ENCODE measurements at places on chromosomes 2 and 18.

DNA sequence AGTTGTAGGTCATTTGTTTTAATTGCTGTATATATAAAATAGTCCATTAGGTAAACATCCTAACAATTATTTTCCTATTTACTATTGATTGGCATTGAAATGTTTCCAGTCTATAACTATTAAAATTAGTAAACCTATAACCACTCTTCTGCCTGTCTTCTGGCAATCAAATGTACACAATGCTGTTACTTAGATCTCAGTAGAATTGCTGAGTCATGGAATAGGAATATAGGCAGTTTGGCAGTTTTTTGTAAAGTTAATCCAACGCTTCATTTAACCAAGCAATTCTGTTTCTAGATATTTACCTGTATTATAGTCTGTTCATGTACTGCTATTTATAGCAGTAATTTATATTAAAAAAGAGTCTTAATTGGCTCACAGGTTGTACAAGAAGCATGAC is 518.1 kb downstream of the DCDC2C start:
- DNase-seq, result no peak

DNA sequence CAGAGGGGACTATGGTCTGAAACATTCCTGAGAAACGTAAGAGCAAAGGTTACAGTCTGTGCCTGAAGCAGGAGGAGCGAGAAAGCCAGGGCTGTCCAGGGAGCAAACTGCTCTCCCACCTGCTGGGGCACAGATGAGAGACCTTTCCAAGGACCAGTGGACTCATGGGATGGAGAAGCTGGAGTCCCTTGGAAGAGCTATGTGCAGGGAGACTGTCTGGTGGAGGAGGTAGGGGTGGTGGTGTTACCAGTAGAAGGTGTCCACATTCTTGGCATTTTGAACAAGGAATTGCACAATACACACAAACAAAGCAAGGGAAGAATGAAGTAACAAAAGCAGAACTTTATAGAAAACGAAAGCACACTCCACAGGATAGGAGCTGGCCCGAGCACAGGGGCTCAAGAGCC is 97.9 kb upstream of the CYRIA start:
- DNase-seq, result no peak

DNA sequence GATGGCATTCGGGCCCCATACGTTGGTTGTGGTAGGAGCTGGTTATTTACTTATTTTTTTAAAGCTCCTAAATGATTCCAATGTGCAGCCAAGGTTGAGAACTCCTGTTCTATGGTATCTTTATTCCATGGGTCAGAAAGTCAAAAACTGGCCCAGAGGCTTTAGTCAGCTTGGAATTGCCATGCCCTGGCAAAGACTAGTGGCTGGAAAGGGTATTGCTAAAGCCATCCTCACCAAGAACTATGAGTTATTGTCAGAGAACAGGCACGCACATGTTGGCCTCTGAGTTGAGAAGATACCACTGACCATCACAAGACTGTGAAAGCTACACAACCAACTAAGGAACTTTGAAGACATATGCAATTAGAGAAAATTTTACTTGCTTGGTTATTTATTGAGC is 47.9 kb upstream of the ACMSD start:
- DNase-seq, result no peak

- peak; percentile 74 for DNase-seq
Measured at GRCh38 chr18:76499637-76500340, 4.7 kb upstream of the ZNF516 start.

GRCh38 chr2:10537522-10538199 is 89.5 kb upstream of the ODC1 start:
- no peak for DNase-seq

DNA sequence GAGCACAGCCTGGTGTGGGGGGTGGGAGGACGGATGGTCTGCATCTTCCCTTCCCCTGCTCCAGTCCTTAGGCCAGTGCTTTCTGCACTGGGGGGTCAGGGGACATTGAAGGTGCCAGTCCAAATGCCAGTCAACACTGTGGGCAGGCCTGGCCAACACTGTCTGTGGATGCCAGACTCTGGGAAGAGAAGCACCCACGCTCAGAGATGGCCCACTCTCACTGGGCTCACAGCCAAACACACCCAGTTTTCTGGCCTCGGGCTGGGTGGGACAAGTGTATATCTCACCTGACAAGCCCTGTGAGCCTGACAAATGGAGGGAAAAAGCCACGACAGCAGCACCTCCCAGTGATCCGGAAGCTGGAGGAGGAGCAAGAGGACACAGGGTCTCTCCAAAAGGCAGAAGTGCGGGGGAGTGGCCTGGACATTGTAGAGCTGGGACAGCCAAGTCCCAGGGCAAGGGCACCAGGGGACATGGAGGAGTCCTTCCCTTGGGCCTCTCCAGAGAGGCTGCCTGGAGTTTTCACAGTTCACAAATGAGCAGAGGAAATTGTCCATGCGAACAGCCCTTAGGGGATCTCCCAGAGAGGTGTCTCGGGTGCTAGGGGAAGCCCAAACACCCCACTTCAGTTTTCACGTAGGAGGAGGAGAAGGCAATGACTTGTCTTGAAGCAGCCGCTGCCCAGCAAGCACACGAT is 79.3 kb downstream of the SDC1 start:
- DNase-seq, result peak; percentile 73

- no peak for DNase-seq
Measured at GRCh38 chr2:23760736-23761135, 166.2 kb downstream of the ATAD2B start.

DNA sequence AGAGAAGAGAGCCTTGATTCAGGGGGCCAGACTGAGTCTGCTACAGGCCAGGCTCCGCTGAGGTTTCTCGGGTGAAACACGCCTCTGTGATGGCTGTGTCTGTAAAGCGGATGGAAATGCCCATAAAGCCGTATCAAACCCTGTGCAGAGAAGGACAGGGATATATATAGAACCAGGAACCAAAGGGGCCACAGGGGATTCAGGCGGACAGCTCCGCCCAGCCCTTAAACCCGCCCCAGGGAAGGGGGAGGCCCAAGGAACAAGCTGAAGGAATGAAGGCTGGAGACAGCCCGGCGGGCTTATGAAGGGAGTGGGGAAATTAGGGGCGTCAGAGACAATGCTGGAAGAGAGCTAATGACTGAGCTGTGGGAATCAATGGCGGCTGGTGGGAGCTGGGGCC is 42.1 kb downstream of the NHEJ1 start:
- DNase-seq, result no peak

GRCh38 chr2:26875065-26875634 is 27.2 kb downstream of the DPYSL5 start:
- DNase-seq, result no peak

- no peak for DNase-seq
Measured at GRCh38 chr2:127078666-127079270, 28.2 kb downstream of the BIN1 start.

DNA sequence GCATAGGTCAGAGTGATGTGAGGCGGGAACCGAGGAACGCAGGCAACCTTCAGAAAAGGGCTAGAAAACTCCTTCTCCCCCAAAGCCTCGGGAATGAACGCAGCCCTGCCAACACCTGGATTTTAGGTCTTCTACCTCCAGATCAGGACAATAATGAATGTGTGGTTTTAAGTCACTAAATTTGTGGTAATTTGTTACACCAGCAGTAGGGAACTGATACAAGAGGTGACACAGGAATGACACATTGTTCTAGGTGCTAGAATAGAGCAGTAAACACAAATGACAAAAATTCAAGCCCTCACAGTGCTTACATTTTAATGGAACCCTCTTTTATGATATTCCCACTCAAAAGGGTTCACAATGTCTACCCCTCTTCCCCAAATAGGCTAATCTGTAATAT is 39.2 kb upstream of the EML4 start:
- DNase-seq, result no peak

DNA sequence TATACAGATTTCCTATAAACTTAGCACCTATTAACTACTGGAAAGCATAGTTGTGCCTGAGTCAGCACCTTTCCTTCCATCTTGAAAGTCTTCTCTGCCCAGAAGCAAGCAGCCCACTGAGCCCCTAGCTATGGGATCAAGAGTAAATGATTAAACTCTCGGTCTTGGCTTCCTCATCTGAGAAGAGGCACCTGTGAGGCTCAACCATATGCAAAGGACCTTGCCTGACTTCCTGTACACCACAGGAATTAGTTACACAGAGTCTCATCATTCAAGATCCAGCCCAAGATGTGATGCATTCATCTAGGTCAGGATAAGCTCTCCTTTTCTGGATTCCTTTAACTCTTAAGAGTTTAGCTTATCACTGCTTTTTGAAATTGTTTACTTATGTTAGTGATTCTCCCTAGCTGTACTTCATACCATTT is 96.0 kb downstream of the CDH2 start:
- DNase-seq, result no peak

DNA sequence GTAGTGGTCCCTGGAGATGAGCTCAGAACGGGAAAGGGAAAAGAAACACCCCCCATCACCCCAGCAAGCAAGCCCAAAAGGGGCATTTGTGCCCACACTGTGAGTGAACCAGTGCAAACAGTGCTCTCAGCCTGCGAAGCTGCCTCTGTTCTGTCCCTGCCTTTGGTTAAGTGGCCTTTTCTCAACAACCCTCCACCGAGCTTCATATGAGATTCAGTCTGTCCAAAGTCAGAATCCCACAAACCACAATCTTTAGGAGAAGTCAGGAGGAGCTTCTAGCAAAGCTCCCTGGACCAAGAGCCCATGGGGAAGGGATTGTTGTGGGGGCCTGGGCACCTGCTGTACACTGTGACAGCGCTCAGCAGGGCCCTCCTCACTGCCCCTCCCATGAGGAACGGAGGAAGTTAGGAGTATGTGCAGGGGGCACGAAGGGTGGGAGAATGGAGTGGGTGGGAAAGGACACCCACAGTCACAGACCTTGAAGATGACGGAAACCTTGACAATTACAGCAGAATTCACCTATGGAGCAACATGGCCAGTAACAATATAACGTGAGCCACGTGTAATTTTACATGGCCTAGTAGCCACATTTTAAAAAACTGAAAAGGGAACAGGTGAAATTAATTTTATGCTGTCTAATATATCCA is 119.5 kb downstream of the SMAD7 start:
- DNase-seq, result no peak

- DNase-seq, result no peak
Measured at GRCh38 chr2:176643646-176644045, 374.4 kb downstream of the MTX2 start.

- DNase-seq, result no peak
Measured at GRCh38 chr2:1514391-1515072, 101.3 kb downstream of the TPO start.

DNA sequence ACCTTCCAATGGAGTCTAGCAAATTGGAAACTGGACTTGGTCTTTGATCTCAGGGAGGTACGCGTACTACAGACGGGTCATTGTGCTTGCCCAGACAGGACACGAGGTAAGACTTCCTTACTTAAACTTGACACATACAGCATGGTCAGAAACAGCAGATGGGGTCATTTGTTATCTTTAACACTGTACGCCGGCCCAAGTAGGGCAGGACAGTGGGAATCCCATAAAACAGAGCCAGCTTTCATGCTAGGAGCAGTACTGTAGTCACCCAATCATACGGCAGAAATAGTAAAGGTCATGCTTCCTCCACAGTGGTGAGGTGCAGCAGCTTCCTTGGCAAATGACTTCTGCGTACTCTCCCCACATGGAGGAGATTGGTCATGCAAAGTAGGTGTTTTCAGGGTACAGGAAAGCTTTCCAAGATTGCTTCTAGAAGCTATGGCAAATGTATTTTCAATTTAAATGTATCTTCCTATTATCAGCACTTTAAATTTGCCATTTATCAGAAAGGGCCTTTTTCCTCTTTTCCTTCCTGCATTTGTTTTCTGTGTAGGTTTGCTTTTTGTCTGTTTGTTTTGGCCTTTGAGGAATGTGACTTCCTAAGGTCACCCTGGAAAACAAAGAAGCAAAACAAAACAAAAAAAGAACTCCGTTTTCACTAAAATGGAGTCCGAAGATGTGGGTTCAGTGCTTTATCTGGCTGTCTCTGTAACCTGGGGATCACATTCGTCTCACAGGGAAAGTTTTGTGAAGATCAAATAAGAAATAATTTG is 74.0 kb upstream of the DSG1 start:
- no peak for DNase-seq

- DNase-seq, result no peak
Measured at GRCh38 chr2:166725927-166726924, 162.1 kb upstream of the XIRP2 start.

DNA sequence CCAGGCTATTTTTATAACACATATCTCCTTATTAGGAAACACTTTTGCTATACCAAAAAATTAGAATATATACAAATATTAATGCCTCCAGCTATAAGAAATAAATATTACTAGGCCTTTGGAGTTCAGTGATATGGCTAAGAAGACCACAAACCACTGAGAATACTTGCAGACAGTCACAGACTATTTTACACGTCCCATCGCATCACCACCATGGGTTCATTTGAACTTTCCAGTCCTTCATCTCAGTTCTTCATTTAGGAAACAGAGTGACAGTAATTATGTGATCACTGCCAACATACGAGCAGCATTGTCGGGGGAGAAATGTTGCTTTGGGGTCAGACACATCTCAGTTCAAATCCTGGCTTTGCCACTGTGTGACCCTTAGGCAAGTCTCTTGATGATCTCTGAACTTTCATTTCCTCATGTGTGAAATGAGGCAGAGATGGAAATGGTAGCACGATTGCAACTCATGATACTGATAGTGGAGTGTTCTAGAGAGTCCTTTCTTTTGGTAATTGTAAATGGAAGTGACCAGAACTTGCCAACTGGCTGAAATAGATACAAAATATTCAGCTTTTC is 138.9 kb upstream of the NRP2 start:
- DNase-seq, result no peak

DNA sequence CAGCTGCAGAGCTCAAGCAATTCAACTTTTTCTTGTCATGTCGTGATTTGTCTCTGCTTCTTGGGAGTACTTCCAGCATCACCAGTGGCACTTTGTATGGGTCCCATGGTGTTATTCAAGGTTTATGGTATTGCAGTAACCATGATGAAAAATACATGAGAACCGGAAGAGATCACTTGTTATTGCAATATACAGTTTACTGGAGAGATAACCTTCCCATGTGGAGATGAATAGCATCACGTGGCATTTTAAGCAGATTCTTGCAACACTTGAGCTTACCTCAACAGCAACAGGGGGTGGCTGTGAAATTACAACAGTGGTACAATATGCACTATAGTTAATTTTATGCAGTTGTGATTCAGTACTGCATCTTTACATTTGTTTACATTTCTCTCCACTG is 97.4 kb downstream of the APOB start:
- no peak for DNase-seq

GRCh38 chr2:158091647-158092046 is 10.0 kb upstream of the UPP2 start:
- DNase-seq, result no peak

DNA sequence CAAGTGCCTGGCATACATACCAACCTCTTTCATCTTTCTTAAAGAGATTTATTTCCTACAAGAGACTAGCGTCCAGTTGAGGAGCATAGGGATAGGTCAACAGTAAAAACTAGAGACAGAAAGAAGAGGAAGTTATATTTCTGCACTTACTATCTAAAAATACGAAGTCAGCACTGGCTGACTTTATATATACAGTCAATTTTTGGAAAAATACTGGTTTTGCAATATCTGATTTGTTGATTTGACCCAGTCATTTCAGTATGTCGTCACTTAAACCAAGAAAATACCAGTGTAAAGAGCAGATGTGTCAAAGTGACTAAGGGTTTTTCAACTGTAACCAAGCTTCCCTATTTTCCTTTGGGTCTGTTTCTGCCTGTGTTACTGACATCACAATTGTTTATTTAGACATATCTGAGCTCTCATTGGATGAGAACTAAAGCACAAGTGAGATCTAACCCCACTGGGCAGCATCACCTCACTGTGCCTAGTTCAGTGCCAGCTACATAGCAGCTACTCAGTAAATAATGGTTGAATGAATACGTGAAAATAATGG is 23.0 kb downstream of the CYTIP start:
- DNase-seq, result no peak

GRCh38 chr2:63628403-63628942 is 39.7 kb downstream of the MDH1 start:
- no peak for DNase-seq

- no peak for DNase-seq
Measured at GRCh38 chr2:229523663-229524062, 190.7 kb downstream of the DNER start.

All from GM10248 (cell line).